Omental fat pad (tissue), 4 donors: ENCODE measurements at places on chromosomes 1 and 21. TPM values are rescaled to one million over a fixed set of nuclear protein-coding genes. Genes with fewer than 3 reads are reported as not detected.

- DNase-seq: peak; percentile 58
Observed at GRCh38 chr1:111222308-111223125, 5.0 kb upstream of the CHI3L2 start.

DNA sequence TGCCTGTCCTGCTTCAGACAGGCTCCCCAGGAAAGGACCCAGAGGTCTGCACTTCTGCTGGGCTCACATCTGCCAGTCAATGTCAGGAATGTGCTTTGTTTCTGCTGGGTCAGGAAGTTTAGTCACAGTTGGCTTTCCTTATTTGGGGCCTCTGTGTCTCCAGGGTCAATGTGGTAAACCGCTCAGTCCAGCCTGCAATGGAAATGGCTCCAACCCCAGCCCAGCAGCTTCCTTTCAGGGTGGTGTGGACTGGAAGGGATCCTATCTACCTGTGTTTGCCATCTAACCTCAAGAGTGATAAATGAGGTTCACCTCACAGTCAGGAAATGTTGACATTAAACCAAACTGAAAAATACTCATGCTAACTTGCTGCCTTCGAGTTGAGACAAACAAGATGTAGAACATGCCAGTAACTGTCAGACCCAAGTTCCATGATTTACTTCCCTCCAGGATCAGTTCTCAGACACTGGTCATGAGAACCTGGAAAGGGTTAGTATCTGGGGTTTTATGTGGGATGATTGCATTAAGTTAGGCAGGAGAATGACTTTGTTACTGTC is 20.3 kb downstream of the ENO1 start:
- DNase-seq: no peak

DNA sequence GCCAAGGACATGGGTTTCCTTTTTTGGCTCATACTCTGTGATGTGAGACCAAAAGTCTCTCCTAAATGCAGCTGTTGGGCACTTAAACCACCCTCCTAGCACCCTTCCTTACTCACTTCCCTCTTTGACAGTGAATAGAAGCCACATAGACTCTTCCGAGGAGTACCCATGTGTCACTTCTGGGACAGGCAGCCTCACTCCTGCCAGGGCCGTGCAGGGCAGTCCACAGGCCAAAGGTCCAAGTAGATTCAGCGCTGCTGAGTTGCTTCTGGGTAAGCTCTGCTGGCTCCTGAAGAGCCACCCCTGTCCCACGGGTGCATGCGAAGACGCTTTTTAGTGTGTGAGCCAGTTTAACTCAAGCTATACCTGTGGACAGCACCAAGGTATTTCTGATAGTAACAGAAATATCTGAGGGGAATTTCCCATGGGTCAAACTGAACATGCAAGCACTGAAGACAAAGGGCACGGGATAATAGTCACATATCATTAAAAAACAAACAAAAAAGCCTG is 36.8 kb upstream of the BMP8B start:
- no peak for DNase-seq

GRCh38 chr1:72241397-72241796 is 40.9 kb downstream of the NEGR1 start:
- DNase-seq: no peak

GRCh38 chr1:152497273-152497672 is 13.3 kb upstream of the LCE5A start:
- no peak for DNase-seq

DNA sequence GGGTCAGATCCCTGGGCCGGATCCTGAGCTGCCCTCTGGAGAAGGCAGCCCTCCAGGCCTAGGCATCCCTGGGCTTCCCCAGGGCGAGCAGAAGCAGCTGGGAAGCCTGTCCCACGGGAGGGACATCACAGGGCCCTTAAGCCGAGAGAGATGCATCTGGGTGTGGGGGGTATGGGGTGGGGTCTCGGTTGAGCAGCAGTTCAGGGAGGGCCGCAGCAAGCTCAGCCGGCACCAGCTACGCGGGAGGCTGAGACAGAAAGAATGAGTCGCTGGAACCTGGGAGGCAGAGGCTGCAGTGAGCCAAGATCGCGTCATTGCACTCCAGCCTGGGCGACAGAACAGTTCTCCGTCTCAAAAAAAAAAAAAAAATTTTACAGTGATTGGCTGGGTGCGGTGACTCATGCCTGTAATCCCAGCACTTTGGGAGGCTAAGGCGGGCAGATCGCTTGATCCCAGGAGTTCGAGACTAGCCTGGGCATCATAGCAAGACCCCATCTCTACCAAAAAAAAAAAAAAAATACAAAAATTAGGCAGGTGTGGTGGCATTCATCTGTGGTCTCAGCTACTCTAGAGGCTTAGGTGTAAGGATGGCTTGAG is 37.7 kb downstream of the RRP1 start:
- no peak for DNase-seq

DNA sequence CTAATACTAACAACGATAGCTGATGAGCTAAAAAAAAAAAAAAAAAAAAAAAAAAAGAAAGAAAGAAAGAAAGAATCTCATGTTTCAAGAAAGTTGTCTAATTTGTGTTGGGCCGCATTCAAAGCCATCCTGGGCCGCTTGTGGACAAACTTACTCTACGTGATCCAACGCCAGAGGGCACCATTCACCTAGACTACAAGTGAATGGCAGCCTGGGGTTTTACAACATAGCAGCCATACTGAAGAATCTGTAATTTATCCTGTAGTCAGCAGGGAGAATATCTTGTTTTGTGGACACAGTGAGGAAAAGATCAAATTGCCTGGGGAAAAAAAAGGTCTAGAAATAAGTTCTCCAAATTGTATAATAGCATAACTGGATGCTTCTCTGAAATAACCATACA is 47.0 kb downstream of the CYP2J2 start:
- peak; percentile 57 for DNase-seq

Gene LMX1A
- 2.0 TPM for total RNA-seq

Gene HCRTR1
- not detected for total RNA-seq

Gene IVL
- not detected for total RNA-seq
